ENCODE measurements at places on chromosomes 7 and 10.

- no peak for DNase-seq
These were observed 12.7 kb downstream of the CACUL1 start for GRCh38 chr10:118742032-118742431.

GRCh38 chr10:63887023-63887589, 365.9 kb downstream of the REEP3 start:
- DNase-seq: no peak

- DNase-seq: no peak
These were observed 1.7 kb upstream of the CLIP2 start for GRCh38 chr7:74287303-74288033.

GRCh38 chr10:68261132-68261856, 29.4 kb upstream of the ATOH7 start:
- no peak for DNase-seq

DNA sequence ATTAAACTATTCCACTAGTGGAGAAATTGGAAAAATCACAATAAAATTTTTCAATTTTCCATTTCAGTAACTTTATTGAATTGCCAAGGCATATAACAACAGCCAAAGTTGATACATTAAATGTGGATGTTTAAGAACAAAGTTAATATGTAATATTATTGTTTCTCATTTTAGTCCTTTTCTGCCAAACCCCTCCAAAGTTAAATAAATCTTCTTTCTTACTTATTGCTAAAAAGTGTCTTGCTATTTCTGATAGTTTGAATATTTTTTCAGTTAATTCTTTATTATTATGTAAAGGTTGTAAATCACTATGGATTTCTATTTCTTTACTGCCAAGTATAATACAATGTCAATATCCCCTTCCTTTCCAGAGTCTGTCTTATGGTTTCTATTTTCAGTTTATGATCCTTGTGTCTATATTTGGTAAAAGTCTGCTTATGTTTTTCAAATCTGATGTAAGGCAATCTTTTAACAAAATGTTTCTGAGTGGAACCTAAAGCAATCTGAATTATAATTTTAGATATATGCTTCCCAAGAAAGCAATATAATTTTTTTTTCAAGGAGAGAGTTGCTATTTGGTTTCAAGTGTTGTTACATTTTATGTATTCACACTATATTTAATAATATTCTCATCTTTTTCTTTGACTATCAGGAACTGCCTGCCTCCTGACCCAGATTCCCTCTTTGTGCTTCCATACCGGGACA, 80.3 kb upstream of the RHOBTB1 start:
- no peak for DNase-seq

GRCh38 chr10:20363684-20364083, 533.4 kb downstream of the NEBL start:
- DNase-seq: no peak

DNA sequence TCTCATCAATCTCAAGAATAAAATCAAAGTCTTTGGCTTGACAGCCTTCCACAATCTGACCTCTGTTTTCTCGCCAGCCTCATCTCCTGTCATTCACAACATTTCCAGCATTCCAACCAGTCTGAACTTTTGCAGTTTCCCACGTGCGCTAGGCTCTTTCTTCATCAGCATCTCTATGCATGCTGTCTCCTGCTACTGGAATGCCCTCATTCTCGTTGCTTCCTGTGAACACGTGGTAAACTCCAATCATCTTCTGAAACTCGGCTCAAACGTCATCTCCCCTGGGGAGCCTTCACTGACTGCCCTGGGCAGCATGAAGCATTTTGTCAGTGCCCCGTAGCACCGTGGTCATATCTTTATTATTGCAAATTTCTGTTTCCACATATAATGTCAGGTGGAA, 12.2 kb upstream of the RSBN1L start:
- DNase-seq: no peak

DNA sequence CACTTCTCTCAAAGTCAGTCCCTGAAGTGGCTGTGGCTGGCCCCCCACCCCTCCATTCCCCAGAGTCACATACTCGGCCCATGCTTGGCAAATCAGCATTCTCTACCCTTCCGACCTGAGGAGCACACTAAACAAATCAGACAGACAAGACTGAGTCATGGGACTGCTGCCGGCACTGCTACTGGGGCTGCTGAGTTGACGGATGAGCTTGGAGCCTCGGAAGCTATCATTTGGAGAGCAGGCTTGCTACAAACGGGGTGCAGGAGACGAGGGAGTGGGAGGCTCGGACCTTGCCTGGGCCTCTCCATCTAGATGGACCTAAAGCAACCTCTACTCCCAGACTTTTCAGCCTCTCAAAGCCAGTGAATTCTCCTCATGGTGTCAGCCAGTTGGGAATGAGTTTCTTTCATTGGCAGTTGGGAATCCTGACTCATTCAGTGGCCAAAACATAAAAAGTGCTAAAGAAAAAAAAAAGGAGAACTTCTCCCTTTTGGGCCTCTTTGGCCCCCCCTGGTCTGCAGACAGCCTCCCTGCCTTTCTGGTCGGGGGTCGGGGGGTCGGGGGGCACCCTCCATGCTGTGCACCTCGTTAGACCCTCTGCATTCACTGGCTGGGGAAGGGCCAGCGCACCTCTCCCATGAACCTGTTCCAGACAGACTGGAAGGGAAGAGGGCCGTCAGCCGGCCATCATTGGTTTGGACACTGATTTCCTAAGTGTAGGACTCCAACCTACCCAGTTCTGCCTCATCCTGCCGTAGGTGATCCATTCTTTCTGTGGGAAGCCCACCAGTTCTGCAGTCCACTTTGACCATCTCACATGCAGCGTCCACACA, 52.3 kb upstream of the COL13A1 start:
- DNase-seq: no peak

DNA sequence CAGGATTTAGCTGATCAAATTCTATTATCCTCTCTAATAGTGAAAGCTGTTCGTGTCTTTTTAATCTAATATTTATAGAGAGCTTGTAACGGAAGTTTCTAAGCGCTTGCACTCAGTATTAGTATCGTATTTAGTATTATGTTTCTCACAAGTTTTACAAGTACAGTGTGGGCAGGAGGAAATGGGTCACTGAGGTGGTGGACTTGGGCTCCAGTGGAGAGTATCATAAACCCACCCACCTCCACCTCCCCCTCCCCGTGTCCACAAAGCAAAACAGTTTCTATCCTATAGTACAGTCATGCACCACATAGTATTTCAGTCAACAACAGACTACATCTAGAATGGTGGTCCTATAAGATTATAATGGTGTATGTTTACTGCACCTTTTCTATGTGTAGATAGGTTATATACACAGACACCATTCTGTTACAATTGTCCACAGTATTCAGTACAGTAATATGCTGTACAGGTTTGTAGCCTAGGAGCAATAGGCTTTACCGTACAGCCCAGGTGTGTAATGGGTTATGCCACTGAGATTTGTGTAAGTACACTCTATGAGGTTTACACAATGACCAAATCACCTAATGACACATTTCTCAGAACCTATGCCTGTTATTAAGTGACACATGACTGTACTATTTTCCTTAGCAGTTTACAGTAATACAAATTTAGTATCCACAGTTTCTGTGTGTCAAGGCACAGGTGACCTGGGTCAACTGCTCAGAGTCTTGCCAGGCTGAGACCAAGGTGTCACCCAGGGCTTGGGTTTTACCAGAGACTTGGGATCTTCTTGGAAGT, 1021.3 kb upstream of the C7orf33 start:
- DNase-seq: no peak

- DNase-seq: no peak
These were observed 3.1 kb upstream of the INPP5A start for GRCh38 chr10:132534391-132535064.

GRCh38 chr7:140200061-140200989, 23.5 kb upstream of the KDM7A start:
- no peak for DNase-seq

DNA sequence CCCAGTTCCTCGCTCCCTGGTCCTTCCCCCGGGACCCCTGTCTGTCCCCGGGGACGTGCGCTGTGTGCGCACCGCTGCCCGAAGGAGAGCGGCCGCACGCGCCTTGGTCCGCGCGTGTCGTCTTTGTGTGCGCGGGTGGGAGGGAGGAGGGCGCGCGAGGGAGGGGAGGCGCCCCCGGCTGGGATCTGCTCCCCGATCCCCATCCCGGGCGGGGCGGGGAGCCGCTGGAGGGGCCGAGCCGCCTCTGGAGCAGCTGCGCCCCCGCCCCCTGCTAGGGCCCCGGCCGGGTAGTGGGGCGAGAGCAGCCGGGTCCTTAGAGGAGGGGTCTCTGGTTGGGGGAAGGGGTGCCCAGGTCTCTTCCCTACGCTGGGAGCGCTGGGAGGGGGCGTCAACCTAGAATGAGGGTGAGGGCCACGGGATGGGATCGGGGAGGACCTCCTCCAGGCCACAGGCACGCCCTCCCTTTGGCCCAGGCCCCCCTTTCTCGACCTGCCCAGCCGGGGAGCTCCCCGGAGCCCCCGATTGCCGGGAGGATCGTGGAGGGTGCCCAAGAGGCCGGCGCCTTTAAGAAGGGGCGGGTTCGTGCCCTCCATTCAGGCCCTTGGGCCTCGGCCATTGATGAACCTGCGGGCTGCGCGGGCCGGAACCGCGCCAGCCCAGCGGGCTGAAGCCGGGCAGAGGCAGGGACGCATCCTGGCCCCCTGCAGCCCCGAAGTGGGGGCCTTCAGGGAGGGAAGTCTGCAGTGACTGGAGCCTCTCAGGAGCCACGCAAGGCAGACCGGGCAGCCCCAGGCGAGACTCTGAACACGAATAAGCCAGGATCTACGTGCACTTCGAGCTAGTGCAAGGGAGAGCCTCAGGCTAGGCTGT, 678 bp downstream of the SH2B2 start:
- no peak for DNase-seq

- DNase-seq: peak; percentile 43
These were observed 4.3 kb upstream of the MARVELD1 start for GRCh38 chr10:97708976-97709946.

All from effector CD4-positive, alpha-beta T cell (primary cell).